ENCODE measurements at places on chromosomes 11 and 22. TPM values are rescaled to one million over a fixed set of nuclear protein-coding genes. Genes with fewer than 3 reads are reported as not detected.

Gene CLNS1A
- total RNA-seq, result 109 TPM

Gene MS4A1
- total RNA-seq, result not detected

Gene CAT
- total RNA-seq, result 31.2 TPM

Gene GRIA4
- not detected for total RNA-seq

Gene PNPLA5
- not detected for total RNA-seq

Gene CRYBA4
- 0.27 TPM for total RNA-seq

Gene UBQLN3
- total RNA-seq, result not detected

Gene GRAP2
- 157 TPM for total RNA-seq

Gene IRAG1
- total RNA-seq, result not detected

Gene SYT9
- total RNA-seq, result not detected

All from T-helper 1 cell treated with Interleukin-12 subunit alpha and Interleukin-12 subunit beta and Interleukin-4 antibody, amounts not matched to agents 30 ng/mL and 1 ng/mL, for 36 hours (primary cell).